NCI-H460 (cell line): ENCODE measurements at places on chromosomes 12 and 14.

DNA sequence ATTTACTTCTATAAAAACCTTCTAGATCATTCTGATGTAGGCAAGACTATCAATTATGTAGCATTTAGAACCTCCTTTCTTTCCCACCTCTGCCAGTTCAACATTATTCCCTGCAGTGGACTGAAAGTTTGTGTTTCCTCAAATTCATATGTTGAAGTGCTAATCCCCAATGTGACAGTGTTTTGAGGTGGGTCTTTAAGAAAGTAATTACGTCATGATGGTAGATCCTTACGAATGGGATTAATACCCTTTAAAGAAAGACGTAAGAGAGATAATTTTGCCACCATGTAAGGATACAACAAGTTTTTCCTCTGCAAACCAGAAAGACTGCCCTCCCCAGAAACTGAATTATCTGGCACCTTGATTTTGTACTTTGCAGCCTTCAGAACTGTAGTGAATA, 1489.7 kb upstream of the SEL1L start:
- no peak for DNase-seq

DNA sequence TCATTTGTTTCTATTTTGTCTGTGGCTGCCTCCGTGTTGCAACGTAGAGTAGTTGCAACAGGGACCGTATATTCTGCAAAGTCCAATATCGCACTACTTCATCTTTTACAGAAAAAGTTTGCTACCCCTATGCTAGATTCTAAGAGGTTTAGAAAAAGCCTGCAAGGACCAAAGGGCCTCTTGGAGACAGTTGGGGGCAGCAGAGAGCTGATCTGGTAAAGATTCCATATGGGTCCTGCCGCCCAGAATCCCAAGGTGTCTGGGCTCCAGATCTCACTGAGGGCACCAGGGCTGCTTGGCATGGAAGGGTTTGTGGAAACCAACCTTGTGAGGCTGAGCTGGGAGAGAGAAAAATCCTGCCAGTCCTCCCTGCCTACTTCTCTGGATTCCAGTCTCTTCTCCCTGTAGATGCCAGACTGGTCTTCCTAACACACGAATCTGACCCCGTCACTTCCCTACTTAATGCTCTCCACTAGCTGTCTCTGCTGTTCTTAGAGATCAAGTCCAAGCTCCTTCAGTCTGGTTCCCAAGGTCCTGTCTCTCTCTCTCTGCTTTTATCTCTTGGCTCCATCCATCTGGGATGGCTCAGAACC, 74.6 kb downstream of the GLRX5 start:
- DNase-seq = peak; percentile 40

DNA sequence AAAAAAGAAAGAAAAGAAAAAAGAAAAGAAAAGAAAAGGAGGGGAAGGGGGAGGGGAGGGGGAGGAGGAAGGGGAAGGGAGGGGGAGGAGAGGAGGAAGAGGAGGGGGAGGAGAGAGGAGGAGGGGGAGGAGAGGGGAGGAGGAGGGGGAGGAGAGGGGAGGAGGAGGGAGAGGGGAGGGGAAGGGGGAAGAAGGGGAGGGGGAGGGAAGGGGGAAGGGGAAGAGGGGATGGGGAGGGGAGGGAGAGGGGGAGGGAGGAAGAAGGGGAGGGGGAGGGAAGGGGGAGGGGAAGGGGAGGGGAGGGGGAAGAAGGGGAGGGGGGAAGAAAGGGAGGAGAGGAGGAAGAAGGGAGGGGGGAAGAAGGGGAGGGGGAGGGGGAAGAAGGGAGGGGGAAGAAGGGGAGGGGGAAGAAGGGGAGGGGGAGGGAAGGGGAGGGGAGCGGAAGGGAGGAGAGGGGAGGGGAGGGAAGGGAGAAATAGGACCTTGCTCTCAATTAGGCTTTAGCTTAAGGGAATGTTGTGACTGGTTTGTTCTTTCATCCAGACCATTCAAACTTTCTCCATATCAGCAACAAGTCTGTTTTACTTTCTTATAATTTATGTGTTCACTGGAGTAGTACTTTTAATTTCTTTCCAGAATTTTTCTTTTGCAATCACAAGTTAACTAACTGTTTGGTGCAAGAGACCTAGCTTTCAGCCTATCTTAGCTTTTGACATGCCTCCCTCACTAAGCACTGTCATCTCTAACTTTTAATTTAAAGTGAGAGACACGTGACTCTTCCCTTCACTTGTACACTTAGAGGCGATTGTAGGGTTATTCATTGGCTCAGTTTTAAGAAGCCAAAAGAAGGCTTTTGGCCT, 76.5 kb upstream of the EGLN3 start:
- no peak for DNase-seq

GRCh38 chr12:24423611-24424010, 474.1 kb upstream of the SOX5 start:
- DNase-seq = no peak

- DNase-seq = no peak
Measured at GRCh38 chr14:34732802-34733201, 18.4 kb upstream of the CFL2 start.

- DNase-seq = no peak
Measured at GRCh38 chr14:98748966-98749365, 523.0 kb downstream of the BCL11B start.

- no peak for DNase-seq
Measured at GRCh38 chr14:87014856-87015255, 978.1 kb downstream of the GALC start.

- DNase-seq = no peak
Measured at GRCh38 chr12:29207120-29207519, 58.0 kb downstream of the FAR2 start.

- DNase-seq = peak; percentile 38
Measured at GRCh38 chr12:71846322-71846940, 6.9 kb downstream of the TBC1D15 start.

- DNase-seq = no peak
Measured at GRCh38 chr12:93121729-93122488, 192.8 kb upstream of the EEA1 start.

GRCh38 chr14:88986146-88986841, 161.8 kb downstream of the TTC8 start:
- DNase-seq = no peak

DNA sequence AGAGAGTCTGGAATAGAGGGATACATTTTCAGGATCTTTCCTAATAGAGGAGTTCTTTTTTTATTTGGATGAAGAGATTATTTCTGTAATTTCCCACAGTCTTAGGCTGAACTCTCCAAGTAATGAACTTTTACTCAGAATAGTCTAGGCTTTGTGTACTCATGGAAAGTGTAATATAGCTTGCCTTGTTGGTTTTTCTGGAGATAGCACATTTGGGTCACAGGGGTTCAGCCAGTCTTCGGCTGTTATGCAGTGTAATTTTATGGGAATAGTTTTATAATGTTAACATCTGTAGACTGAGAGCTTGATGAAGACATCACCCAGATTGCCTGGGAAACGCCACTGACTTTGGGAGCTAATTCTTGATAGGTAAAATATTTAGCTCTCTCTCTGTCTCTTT, 450.8 kb downstream of the RAD51B start:
- DNase-seq = no peak

DNA sequence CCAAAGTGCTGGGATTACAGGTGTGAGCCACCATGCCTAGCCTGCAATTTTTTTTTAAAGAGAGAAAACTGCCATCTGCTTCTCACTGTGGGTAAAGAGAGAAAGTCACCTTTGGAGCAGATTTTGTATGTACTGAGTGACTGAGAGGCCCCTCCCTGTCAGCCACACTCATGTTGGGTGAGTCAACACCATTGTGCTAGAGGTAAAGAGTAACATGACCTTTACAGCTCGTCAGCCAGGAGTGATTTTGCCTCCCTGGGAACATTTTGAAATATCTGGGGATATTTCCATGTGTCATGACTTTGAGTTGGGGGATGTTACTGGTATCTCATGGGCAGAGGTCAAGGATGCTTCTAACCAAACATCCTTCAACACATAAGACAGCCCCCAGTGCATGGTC, 115.2 kb downstream of the KSR2 start:
- no peak for DNase-seq

DNA sequence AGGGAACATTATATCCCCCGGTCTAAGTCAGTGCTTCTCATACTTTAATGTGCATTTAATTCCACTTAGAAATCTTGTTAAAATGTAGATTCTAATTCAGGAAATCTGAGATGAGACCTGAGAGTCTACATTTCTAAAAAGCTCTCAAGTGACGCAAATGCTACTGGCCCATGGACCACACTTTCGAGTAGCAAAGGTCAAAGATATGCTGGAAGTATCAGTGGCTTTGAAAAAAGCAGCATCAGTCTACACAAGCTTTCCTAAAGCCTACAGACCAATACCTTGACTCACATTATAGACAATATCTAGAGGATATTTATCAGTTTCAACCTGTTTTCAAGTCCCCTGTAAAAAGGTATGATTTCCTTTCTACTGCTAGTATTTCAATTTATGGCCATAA, 248.6 kb downstream of the CEP128 start:
- no peak for DNase-seq

DNA sequence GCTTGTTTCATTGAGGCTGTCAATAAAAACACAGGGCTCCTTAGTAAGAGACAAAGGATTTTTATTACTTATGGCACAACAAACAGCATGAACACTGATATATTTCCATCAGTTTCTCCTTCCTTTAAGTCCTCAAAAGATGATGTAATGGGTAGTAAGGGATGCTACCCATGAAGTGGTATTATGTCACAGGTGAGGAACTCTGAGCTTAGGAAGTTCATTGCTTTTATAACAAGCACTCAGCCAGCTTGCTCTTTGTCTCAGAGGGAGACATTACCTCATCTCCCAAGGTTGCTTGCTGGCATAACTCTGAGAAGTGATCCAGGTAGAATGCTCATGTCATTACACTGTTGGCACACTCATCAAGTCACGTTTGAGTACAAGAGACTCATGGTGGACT, 287.0 kb upstream of the OR4E1 start:
- no peak for DNase-seq

DNA sequence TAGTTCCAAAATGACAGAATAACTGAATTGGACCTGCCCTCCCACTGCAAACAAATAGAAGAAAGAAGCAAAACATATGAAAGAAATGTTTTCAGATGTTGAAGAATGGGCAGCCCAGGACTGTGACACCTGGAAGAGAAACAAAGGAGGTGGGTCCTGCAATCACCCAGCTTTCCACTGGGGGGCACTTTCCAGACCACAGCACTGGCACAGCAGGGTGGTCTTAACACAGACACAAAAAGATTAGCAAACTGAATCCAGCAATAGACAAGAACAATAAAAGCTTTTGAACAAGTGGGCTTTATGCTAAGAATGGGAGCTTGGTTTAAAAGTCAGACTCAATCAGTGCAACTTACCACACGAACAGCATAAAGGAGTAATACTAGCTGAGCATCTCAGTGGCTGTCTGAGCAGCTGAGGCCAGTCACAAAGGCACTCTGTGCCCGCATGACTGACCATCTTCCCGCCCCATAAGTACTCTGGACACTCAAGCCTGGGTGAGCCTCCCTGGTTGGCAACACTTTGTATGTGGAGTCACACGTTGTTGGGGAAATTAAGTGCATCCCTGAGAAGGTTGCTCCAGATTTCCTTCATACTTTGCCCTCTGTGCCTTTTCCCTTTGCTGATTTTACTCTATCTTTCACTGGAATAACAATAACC, 27.7 kb downstream of the JKAMP start:
- DNase-seq = no peak

DNA sequence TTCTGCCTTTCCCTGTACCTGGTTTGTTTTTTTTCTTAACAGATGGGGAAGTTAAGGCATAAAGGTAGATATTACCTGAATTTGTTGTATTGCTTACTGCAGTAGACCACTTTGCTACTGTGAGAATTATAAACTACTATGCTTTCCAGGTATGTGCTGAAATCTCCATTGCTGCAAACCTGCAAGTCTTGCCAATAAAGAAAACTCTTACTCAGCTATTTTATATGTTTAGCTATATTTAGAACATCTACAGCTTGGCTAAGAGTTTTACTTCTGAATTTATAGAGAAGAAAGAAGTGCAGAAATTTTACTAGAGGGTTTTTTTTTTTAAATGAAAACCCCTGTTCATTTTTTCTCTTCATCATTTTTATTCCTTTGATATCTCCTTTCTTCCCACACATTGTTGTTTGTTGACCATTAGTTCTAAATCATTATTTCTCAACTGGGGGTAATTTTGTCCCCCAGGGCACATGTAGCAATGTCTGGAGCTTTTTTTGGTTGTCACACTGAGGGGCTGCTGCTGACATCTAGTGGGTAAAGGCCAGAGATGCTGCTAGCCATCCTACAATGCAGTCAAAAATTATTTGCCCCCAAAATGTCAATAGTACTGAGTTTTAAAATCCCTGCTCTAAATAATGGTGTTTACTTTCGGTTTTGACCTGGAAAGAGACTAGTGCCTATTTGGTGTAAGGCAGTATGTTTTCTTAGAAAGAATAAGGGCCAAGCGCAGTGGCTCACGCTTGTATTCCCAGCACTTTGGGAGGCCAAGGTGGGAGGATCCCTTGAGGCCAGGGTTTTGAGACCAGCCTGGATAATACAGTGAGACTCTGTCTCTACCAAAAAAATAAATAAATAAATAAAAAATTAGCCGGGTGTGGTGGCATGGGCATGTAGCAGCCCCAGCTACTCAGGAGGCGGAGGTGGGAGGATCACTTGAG, 48.6 kb downstream of the PCNX1 start:
- DNase-seq = peak; percentile 23

DNA sequence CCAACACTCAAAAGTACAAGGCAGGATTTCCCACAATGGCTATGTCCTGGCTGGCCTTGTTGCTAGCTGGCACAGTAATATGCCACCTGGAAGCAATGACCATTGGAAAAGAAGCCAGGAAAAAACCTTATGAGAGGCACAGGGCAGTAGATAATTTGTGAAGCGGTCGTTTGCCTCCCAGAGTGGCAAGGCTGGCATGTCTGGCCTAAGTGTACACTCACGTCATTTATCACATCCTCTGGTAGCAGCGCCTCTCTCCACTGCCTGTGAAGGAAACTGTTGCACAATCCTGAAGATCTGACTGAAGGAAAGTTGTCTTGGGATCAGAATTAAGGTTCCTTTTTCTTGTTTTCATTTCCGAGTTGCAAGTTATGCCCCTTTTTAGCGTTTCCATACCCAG, 408.5 kb downstream of the ZFP36L1 start:
- DNase-seq = no peak

DNA sequence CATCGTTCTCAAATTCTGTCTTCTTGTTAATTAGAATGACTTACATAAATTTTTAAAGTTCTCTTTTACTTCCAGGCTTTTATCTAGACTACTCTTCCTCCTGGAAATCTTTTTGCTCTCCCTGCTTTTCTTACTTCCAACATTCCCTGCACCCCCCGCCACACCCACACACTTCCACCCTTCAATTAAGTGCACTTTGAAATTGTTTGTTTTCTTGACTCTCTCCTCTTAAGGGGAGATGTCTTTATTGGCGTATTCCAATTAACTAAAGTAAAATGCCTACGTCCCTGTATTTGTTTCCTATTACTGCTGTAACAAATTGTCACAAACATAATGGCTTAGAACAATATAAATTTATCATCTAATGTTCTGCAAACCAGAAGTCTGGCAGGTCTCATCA, 125.2 kb upstream of the KRR1 start:
- no peak for DNase-seq
